ENCODE measurements at places on chromosomes 11 and 22.

DNA sequence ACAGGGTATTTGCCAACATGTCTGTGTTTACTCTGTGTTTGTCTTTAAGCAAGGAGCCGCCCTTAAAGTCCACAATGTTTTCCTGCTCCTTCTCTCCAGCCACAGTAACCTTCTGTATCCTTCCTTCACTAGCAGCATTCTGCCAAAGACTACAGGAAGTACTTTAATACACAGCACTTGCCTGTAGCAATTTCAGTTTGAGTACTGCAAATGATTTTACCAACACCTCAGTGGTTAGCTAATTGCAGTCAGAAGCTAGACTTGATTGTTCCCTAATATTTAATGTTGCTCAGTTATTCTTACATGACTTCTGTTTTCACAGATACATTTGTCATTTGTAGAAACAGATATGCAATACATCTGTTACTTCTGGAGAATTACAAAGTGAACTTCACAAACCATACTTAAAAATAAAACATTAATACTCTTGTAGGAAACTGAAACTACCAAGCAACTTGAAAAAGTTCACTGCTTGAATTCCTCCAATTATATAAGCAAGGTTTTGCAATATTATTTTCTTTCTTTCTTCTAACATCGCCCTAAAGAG is 69.1 kb downstream of the FCHSD2 start:
- no peak for DNase-seq

GRCh38 chr22:46763051-46763705 is 728 bp downstream of the TBC1D22A start:
- DNase-seq = no peak

DNA sequence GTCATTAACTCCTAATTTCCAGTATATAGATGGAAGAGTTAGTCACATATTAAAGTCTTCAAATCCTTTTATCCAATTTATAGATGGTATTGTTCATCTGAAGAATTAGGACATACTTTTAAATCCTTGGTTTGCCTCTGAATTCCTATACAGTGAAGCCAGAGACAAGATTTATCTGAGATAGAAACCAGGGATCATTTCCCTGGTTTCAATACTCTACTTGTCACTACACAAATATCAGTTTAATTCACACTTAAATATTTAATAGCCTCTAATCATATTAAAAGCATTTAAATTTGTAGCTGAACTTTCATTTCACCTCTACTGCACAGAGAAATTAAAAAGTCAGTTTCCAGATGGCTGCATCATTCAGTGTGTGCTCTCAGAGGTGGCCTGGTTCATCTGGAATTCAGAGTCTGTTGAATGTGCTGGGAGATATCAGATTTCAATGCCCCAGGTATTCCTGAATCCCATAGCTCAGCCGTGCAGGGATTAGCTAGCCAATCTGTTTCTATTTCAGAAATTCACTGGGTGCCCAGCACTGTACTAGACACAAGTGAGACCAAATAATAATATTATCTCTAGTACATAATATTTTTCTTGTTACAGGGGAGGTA is 344.3 kb downstream of the AASDHPPT start:
- no peak for DNase-seq

GRCh38 chr22:47460861-47461260 is 698.4 kb downstream of the TBC1D22A start:
- DNase-seq = no peak

- DNase-seq = no peak
Observed at GRCh38 chr11:13054278-13054677, 45.2 kb downstream of the RASSF10 start.

DNA sequence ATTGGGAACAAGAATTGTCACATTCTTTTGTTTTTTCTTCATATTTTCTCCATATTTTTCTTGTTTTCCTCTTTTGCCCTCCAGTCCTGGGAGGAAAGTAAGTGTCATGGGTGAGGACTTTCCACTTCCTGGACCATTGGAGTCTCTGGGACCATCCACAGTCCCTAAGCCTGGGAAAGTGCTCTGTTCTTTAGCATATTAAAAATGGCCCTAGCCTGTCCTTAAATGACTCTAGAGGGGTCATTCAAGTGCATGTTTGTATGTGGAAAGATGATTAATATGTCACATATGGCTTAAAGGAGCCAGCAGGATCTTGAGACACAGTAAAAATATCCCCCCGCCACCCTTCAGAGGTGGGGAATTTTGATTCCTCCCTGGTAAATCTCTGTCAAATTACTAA is 20.1 kb upstream of the SCGB1D1 start:
- no peak for DNase-seq

GRCh38 chr11:30478923-30479322 is 107.2 kb downstream of the MPPED2 start:
- DNase-seq = no peak

DNA sequence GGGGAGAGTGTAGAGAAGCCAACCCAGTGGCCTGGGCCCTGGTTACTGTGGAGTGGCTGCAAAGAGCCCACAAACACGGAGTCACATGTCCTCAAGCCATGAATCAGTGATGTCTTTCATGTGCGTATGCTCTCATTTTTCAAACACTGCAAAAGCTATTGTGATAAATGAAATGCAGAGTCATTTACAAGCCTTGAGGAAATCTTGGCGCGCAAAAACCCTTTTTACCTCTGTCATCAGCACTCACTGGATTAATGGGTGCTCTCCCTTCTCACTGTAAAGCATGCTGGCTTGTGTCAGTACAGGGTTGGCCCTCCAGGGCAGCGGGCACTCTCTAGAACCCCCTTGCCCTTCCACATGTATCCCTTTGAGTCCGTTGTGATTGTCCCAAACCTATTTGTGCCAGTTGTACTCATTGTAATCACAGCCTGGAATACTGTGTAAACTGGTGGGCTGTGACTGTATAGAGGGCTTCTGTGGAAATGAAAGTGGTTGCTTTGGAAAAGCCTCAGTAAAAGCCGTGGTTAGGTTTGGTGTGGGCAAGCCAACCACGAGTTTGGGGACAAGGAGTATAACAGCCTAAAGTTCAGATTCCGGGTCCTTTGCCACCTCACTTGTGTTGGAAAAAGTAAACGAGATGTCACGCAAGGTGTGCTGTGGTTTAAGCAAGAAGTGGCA is 10.4 kb downstream of the GNAZ start:
- no peak for DNase-seq

- no peak for DNase-seq
Observed at GRCh38 chr22:36862251-36863242, 1.7 kb downstream of the NCF4 start.

GRCh38 chr11:15967966-15968365 is 388.4 kb downstream of the SOX6 start:
- no peak for DNase-seq

DNA sequence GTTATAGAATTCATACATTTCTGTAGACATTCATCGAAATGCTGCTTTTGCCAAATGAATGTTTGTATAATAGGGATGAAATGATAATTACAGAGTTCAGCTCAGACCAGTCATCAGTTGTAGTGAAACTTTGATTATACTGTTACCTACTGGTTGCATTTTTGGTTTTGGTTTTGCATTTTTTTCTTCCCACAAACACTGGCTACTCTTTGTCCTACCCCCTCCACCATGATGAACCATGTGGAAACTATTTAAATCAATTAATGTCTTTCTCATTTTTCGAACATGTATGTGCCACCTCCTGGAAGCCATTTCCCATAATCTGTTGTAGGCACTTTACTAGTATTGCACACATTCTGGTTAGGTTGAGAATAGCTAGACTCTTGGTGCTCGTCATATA is 75.3 kb upstream of the MTNR1B start:
- DNase-seq = no peak

DNA sequence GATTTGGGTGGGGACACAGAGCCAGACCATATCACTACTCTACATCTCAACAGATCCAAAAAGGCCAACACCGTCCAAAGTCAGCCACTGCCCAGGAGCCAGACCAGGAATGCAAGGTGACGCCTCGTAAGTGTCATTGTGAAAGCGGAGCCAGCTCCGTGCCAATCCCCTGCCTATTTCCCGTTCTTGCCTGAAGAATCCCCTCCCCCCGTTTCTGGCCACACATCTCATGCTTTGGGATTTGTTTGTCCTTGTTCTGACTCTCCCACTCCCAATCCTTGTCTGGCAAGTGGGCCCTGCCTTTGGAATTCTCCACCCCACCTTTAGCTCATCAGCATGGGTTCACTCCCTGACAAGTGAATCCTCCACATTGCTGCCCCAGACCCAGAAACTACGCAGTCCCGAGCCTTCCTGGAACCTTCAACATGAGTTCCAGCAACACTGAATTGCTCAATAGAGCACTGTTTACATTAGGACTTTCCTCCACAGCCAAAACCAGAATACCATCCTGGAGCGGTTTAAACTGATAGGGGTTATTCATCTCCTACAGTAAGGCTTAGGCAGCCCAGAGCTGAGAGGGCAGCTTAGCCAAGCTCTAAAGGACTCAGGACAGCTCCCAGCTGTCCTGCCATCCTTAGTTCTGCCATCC is 6.0 kb upstream of the SLC35C1 start:
- no peak for DNase-seq

All from cerebellar nuclear complex (tissue), 1 donor.